H7 (cell line): ENCODE measurements at places on chromosomes 13 and 19.
A peak's percentile ranks its signal among the peaks of the same experiment; 100 is the strongest.

- DNase-seq: peak; percentile 39
Measured at GRCh38 chr19:51330366-51330765, 11.6 kb downstream of the VSIG10L start.

DNA sequence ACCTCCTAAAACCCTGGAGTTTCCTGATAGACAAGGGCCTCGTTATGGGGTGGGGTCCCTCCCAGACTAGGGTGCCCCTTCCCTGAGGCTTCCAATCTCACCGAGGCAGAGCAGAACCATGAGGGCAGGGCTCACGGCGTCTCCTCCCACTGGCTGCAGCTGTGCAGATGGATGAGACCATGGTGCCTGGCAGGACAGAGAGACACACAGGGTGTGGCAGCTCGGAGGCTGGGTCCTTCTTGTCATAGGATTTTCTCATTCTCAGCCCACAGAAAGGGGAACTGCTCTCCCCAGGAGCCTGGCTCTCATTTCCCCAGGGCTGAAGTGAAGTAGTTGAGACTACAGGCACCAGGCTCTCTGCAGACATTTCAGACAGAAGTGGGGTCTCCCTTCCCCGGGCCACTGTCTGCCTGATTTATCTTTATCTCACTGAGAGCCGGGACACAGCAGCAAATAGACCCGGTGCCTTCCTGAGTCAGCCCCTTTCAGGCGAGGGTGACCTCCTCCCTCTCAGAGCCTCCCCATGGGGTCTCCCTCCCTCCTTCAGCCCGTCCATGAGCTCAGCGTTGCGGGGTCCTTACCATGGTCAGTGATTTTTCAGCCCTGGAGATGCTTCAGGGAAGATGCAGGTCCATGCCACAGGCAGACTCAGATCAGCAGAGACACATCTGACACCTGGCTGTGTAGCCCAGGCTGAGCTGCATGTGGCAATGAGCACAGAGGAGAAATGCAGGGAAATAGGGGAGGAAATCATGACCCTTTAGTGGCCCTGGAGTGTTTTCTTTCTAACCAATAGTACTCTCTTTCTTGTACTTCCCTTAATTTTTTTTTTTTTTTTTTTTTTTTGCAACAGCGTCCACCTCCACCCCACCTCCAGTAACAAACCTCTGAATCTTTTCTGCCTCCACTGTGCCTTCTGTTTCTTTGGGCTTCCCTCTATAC is at the start of gene LILRA5:
Gene LILRA5, minus strand, starts transcription at position 731 of the 942 bp plus-strand sequence. Its CDS starts 147 bp downstream, at position 584.
- no peak for DNase-seq

GRCh38 chr19:4641132-4641531 is 1.8 kb downstream of the TNFAIP8L1 start:
- no peak for DNase-seq

DNA sequence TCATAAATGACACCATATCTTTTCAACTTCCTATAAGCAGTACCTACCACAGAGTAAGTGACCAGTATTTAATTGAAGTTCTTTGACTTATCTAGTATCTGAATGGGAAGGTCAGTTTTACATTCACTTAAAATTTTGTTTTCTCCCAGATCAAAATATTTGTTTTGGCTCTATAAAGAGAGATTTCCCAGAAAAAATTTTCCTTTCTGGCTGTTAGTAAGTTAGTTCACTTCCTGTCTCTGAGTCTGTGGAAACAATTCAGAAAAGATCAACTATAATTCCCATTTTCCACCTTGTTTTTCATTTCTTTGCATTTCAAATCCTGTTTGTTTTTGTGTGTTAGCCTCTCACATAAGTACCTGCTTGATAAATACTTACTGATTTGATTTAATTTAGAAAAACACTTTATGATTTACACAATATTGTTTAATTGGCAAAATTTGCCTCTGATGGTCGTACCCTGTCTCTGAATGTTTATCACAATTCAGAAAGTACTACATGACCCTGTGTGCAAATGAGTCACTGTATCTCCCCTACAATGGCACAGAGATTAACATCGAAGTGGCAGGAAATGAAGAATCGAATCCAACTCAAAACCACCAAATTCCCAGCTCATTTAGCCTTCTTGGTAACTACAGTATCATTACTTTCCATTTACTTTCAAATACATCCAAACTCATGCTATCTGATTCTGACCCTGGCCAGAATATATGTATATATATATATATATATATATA is 15.4 kb upstream of the MED4 start:
- DNase-seq: no peak

- peak; percentile 84 for DNase-seq
Measured at GRCh38 chr19:51712461-51713081, 11.2 kb downstream of the HAS1 start.

GRCh38 chr19:39032063-39032918 is at the start of gene FBXO27:
FBXO27 (minus strand) TSS chr19:39032549; CDS start chr19:39032227, 322 bp downstream.
- DNase-seq: peak; percentile 92
